Osteocyte (in vitro differentiated cells): ENCODE measurements at places on chromosomes 5 and 9.

GRCh38 chr5:128097224-128097623, 13.7 kb downstream of the SLC12A2 start:
- no peak for DNase-seq

GRCh38 chr9:126703002-126703865, 89.5 kb downstream of the LMX1B start:
- DNase-seq = peak; percentile 65

DNA sequence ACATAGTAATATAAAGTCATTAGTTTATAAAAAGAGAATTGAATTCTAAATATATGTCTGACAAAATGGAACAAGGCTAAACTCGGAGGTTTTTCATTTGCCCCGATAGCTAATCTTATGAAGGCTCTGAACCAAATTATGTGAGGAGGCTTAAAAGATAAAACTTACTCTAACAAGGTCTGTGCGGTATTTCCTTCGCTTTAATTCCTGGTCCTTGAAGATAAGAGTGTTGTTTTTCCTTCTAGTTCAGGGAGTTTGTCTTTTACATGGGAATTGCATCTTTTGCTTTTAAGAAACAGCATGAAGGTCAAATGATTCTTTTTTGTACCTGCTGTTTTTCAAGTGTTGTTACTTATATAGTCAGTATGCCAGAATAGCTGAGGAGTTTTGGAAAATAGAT, 68.2 kb downstream of the UBE2QL1 start:
- no peak for DNase-seq

DNA sequence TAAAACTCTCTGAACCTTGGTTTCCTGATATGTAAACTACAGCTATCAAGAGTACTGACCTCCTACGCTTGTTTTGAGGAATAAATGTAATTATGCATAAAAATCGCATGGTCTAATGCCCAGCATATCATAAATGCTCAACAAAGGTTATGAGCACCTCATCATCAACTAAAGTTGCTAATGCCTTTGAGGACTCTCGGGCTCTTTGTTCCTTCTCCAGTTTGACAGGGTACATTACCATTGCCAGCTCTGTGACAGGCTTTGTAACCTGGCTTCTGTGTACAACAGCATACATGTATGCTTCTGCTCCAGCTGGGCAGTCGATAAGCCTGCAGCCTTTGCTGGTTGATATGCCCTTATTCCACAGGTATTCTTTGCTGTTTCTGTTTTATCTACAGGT, 95.2 kb downstream of the C9orf152 start:
- no peak for DNase-seq

DNA sequence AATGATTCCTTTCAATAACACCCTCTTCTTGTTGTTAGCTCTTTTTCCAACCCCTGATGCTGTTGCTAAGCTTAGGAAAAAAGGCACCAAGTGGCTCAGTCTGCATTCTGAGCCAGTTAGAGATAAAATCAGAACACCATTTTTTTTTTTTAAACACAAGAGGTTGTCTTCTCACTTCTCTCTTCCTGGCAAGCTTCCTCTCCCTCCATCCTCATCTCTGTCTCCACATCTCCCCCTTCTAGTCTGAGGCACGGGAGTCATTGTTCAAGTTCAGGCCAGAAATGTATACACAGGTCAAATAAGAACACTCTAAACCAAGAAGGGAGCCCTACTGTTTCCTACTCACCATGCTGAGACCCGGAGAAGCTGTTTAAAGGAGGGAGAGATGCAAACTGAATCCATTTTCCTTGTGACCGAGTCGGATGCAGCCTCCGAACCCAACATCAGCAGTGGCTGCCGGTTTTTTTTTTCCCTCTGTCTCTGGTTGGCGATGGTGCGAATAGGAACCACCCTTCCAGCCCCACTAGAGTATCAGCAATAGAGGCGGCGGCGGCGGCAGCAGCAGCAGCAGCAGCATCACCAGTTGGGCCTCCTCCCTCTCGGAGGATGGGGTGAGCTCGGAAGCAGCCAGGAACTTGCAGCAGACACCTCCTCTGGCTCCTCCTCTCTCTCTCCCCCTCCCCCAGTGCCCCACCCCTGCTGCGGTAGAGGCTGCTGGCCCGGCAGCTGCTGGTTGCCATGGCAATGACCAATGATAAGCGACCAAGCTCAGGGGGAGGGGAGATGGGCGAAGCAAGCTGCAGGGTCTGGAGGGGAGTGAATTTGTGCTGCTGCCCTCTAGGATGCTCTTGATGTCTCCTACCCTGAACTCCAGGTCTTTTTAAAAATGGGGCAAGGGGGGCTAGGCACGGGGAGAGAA, at the start of gene JAKMIP2:
JAKMIP2 (minus strand) TSS at position 619 of the 919 bp plus-strand sequence. CDS start 110,922 bp downstream, outside the sequence.
- peak; percentile 90 for DNase-seq

GRCh38 chr9:131656356-131657036, 83.4 kb downstream of the RAPGEF1 start:
- DNase-seq = no peak

DNA sequence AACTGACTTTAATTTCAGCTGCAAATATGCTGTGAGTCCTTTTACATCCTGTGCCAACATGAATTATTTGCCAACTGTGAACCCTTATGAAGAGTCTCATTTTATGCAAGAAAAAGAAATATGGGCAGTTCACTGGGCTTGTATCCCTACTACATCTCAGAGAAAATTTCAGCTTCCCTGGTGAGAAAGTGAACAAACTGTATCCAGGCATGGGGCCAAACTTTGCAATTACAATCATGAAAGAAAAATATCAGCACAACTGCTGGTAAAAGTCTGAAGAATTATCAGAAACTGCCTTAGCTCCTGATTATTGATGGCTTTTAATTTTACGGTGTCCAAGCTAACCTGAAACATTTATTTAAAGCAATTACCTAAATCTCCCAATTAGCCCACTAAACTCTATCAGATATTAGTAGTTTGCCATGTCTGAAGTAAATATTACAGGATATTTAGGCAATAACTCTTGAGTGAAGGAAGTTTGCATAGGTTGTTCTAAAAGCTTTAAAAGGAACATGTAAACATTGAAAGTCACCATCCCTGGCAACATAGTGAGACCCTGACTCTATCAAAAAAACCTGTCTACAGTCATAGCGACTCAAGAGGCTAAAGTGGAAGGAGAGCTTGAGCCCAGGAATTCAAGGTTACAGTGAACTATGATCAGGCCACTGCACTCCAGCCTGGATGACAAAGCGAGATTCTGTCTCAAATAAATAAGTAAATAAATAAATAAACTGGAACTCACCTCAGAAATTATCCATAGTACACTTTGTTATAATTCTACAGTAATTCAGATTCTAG, 83.9 kb upstream of the HCN1 start:
- DNase-seq = no peak

DNA sequence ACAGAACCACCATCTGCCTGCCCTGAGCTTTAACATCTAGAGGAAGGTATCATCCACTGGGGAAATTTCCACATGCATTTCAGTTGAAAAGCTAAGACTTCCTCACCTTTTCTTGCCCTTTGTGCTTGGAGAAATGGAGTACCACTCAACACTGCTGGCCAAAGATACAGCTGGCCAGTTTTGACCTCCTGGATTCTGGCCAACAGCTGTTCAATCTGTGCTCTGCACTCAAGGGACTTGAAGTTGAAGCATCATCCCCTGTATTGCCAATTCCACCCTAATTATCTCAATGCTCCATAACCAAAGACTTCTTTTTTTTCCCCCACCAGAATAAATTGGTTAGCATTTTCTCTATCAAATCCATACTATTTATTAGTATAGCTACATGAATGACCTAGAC, 70.4 kb upstream of the PRDM9 start:
- no peak for DNase-seq

DNA sequence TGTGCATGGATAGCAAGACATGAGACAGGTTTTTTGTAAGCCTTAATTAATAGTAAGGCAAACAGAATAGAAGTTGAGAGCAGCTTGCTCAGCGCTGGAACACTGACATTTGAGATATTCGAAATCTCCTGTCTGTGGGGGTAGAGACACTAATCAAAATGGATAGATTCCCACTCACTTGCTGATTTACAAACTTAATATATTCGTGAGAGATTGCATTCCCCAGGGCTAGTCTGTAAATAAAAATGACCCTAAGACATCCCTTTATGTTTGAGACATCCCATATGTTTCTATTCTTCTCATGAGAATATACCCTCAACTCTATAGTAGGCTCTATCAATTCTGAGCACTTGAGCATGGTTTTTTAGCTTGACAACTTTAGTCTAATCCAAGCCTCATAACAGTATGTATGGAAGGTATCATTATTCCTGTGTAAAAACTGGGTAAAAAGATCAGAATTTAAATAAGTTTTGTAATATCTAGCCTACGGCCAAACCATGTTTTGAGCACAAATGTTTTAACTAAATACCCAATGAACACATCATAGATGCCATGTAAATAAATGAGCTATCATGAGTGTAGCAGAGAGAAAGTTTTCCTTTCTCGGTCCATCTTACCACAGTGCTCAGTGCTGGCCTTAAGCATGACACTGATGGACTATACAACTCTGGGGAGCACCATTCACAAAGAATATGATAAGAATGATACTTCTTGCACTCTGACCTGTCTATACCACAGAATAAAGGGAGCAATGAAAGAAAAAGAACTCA, 609.2 kb downstream of the PSAT1 start:
- no peak for DNase-seq
